Stimulated activated CD8-positive, alpha-beta memory T cell treated with anti-CD3 and anti-CD28 coated beads, Interleukin-4, amount 100 ng/mL, for 4 hours (primary cell): ENCODE measurements at places on chromosomes 3 and 15.

- no peak for DNase-seq
Measured at GRCh38 chr15:43439268-43439667, 53.7 kb downstream of the TP53BP1 start.

- DNase-seq: no peak
Measured at GRCh38 chr15:69557707-69558409, 105.2 kb downstream of the RPLP1 start.

DNA sequence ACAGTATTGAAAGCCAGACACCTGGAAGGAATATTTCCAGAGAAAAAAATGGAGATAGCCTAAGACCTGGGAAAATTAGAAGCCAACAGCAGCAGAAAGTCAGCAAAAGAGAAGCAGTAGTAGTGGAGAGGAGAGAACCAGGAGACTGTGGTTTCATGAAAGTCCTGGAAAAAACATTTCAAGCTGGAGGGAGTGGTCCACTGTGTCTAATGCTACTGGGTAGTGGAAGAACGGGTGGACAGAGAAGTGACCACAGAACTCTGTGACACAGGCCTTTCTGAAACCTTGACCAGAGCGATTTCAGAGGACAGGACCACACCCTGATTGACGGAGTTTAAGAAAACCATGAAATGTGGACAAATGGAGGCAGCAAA lies 15.3 kb upstream of the SH3BP5 start:
- DNase-seq: no peak

GRCh38 chr3:41320953-41321641 lies 121.8 kb downstream of the CTNNB1 start:
- no peak for DNase-seq

GRCh38 chr3:36244728-36245127 lies 135.6 kb upstream of the STAC start:
- no peak for DNase-seq

GRCh38 chr15:39685999-39686613 lies 96.5 kb downstream of the FSIP1 start:
- DNase-seq: no peak

DNA sequence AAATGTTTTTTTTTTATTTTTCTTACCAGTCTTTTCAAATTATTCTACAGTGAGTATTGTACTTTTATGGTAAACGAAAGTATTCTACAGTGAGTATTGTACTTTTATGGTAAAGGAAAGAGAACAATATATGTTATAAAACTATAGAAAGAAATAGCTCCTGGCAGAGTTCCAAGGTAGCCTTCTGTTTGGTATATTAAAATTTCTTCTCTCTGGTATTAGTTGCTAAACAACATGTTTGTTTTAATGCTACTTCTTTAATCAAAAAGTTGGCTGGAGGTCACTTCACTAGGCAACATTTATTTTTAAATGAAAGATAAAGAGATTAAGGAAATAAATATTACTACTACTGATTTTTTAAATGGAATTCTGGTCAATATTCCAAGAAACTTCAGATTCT lies 108.6 kb upstream of the ARL6 start:
- no peak for DNase-seq

- no peak for DNase-seq
Measured at GRCh38 chr3:11600501-11601282, 43.0 kb downstream of the VGLL4 start.

- DNase-seq: no peak
Measured at GRCh38 chr15:84969257-84969656, 12.4 kb upstream of the PDE8A start.

GRCh38 chr15:34018021-34018645 lies 20.9 kb downstream of the AVEN start:
- DNase-seq: no peak

- no peak for DNase-seq
Measured at GRCh38 chr3:56488812-56489600, 20.7 kb upstream of the ERC2 start.

- no peak for DNase-seq
Measured at GRCh38 chr15:66682865-66683264, 19.2 kb upstream of the SMAD6 start.

DNA sequence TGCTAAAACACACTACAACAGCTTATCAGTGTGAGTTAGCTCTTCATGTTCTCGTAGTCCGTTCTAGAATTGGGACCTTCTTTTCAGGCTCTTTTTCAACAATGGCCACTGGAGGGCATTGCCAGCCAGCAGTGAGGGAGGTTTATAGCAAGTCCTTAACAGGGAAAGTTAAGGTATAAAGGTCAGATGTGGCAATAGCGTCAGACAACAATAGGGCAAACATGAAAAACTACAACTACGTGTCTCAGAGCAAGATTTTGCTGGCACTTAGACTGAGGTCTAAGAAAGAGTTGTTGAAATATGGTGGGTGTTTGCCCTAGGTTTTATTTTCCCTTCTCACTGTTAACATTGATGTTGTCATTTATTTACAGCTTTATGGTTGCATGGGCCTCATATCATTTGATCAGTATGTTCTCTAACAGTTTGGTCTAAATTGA lies 161.4 kb downstream of the GMNC start:
- DNase-seq: no peak

DNA sequence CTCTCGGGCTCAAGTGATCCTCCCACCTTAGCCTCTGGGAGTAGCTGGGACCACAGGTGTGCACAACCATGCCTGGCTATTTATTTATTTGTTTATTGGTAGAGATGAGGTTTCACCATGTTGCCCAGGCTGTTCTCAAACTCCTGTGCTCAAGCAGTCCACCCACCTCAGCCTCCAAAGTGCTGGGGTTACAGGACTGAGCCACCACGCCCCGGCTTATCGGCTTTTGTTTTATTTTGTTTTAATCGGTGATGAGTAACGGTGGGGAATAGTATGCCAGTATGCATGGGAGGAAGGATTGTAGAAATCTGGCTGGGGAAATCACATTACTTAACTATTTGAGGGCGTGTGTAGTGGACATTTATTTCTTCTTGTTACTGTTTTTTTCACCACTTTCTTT lies 451.0 kb upstream of the GOLIM4 start:
- no peak for DNase-seq

DNA sequence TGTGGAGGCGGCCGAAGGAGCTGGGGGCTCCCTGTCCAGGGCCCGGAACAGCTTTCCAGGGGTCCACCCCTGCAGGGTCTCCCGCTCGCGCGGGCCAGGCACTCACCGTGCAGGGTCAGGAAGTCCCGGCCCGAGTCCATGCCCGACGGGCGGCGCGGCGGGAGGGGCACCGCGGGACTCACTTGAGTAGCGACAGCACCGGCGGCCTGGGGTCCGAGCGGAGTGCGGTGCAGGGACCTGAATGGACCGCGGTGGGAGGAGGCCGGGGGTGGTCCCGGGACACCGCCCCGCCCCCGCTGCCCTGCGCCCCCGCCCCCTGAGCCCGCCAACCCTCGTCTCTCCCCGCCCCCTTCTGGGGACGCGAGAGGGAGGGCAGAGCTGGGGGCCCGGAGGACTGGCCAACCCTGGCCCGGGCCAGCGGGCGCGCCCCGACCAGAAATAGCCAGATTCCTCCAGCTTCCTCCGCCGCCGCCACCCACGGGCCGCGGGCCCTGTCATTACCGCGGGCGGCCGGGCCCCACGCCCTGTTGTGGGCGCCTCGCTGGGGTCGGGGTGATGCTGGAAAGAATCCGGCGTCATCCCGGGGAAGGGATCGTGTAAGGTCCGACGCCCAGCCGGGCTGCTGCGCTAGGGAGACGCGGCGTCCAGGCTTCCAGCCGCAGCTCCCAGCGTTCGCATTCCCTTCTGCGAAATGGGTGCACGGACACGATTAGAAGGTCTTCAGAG lies at the start of gene PLCD1:
TSS of gene PLCD1 (minus strand) at position 243 of the 726 bp plus-strand sequence. CDS start at position 140, 103 bp downstream.
- DNase-seq: no peak

- no peak for DNase-seq
Measured at GRCh38 chr3:55988905-55989304, 479.4 kb downstream of the ERC2 start.

GRCh38 chr15:70514251-70514650 lies 249.1 kb downstream of the UACA start:
- DNase-seq: no peak

- no peak for DNase-seq
Measured at GRCh38 chr3:133712017-133712416, 34.2 kb upstream of the TF start.

- DNase-seq: no peak
Measured at GRCh38 chr15:85035980-85036379, 54.3 kb downstream of the PDE8A start.

DNA sequence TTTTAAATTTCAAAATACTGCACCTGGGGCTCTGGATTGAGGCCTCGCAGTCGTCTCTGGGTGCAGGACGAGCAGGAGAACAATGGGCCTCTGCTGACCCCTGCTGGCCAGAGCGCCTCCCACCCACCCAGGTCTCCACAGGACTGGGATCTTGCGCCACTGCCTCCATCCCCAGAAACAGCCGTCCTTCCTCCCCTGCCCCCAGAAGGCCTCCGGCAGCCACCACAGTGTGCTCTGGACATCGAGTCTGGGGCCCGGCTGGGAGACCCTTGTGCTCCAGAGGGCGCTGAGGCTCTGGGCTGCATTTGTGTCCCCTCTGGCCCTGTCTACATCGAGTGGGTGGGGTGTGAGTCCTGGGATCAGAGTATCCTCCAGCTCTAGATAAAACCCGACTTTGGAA lies 6.7 kb upstream of the ACSBG1 start:
- DNase-seq: peak; percentile 55

- DNase-seq: no peak
Measured at GRCh38 chr3:61443886-61444285, 117.5 kb upstream of the PTPRG start.

DNA sequence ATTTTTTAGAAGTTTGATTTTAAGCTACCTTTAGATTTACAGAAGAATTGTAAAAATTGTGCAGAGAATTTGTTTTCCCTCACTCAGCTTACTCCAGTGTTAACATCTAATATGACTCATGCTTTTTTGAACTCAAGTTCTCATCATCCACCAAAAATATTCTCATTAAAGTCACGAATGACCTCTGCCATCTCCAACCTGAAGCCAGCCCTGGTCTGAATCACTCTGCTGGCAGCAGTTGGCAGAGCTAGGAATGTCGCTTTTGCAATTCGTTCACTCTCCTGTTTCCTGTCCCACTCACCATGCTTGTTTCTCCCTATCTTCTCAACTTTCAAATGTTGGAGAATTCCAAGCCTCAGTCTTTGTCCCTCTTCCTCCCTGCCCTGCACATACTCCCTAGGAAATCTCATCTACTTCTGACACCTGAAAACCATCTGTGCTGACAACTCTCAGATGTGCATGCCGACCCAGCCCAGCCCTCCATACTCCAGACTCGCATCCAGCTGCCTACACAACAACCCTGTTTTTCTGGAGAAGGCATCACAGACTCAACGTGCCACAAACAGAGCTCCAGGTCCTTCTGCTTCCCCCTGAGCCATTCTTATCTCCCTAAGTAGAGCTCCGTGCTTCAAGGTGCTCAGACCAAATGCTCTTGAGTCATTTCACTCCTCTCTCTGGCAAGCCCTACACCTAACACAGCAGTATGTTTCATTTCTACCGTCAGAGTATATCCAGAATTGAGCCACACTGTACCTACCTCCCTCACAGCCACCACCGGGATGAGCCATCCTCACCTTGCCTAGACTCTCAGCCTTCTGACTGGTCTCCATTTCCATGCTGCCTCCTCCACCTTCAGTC lies 24.9 kb downstream of the PRR23E start:
- no peak for DNase-seq

DNA sequence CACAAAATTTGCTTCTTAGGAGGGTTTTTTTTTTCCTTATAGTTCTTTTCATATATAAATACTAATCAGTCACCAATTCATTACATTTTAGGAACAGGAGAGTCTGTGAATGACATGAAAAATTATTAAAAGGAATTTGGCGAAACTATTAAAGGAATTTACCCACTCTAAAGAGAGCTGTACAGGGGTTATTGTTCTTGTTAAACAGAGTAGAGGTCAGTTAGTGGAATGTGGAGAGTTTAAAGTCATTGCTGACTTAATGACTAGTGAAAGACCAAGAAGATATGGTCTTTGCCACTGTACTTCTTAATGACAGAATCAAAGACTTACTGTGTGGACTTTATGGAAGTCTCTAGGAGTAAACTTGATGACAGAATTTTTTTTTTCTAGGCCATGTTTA lies 333.6 kb upstream of the C2CD4B start:
- no peak for DNase-seq
